ENCODE measurements at places on chromosomes 3 and 15. TPM values are rescaled to one million over a fixed set of nuclear protein-coding genes. Genes with fewer than 3 reads are reported as not detected.

The PCLAF gene
- total RNA-seq = 93.0 TPM

The SEMA3F gene
- 0.36 TPM for total RNA-seq

The TMEM89 gene
- not detected for total RNA-seq

The CALML4 gene
- total RNA-seq = 7.5 TPM

The WDR93 gene
- total RNA-seq = 0.11 TPM

The HHLA2 gene
- 1.3 TPM for total RNA-seq

The SLC15A2 gene
- total RNA-seq = 0.84 TPM

The ALPK3 gene
- total RNA-seq = 0.08 TPM

The STRIT1 gene
- total RNA-seq = not detected

The SPATA12 gene
- not detected for total RNA-seq

The ARPP21 gene
- not detected for total RNA-seq

The GPR171 gene
- 227 TPM for total RNA-seq

The SKOR1 gene
- 0.06 TPM for total RNA-seq

The PRTG gene
- total RNA-seq = not detected

The FBXO40 gene
- total RNA-seq = not detected

The CNTN3 gene
- not detected for total RNA-seq

The MCF2L2 gene
- 3.0 TPM for total RNA-seq

The BUB1B gene
- 65.4 TPM for total RNA-seq

The GPR62 gene
- not detected for total RNA-seq

The TRH gene
- total RNA-seq = not detected

The CCDC13 gene
- 0.42 TPM for total RNA-seq

The DMXL2 gene
- 6.3 TPM for total RNA-seq

The MYEF2 gene
- total RNA-seq = 9.2 TPM

The KNSTRN gene
- total RNA-seq = 50.1 TPM

The PLIN1 gene
- 0.25 TPM for total RNA-seq

The LIPH gene
- total RNA-seq = not detected

The P3H2 gene
- not detected for total RNA-seq

The WNT5A gene
- total RNA-seq = not detected

The CCR3 gene
- not detected for total RNA-seq

The SLC9A9 gene
- 1.0 TPM for total RNA-seq

The PLSCR2 gene
- not detected for total RNA-seq

The SAXO2 gene
- total RNA-seq = 1.9 TPM

All from activated CD8-positive, alpha-beta memory T cell treated with anti-CD3 and anti-CD28 coated beads for 36 hours (primary cell).